ENCODE measurements at places on chromosomes 6 and 20.

- DNase-seq, result no peak
Measured at GRCh38 chr20:8144282-8145245, 12.5 kb downstream of the PLCB1 start.

- DNase-seq, result no peak
Measured at GRCh38 chr6:25326126-25326525, 47.0 kb downstream of the CARMIL1 start.

DNA sequence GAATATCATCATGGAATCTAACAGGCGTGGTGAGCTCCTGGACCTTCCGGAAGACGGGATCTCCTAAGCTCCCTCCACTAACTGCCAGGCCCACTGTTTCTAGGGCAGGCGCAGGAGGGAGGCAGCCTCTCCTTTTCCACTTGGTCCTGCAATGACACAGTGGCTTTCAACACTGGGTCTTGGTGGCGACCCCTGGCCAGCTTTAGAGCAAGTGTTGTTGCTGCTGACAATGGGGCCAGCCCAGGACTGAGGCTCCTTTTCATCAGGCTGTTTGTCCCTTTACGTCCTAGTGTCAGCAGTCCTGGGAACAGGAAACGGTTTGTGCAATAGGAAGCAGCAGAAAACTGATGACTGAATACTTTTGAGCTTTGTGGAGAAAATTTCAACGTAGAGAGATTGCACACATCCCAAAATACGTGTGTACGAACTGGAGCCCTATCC is 9.7 kb upstream of the QKI start:
- DNase-seq, result no peak

- no peak for DNase-seq
Measured at GRCh38 chr6:115882771-115883170, 177.9 kb downstream of the FRK start.

DNA sequence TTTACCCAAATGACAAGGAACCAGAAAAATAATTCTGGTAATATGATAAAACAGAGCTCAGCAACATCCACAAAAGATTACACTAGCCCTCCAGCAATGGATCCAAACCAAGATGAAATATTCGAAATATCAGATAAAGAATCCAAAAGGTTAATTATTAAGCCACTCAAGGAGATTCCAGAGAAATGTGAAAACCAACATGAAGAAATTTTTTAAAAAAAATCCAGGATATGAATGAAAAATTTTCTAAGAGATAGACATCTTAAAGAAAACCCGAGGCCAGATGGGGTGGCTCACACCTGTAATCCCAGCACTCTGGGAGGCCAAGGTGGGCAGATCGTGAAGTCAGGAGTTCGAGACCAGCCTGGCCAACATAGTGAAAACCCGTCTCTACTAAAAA is 124.4 kb downstream of the CDK19 start:
- DNase-seq, result no peak

DNA sequence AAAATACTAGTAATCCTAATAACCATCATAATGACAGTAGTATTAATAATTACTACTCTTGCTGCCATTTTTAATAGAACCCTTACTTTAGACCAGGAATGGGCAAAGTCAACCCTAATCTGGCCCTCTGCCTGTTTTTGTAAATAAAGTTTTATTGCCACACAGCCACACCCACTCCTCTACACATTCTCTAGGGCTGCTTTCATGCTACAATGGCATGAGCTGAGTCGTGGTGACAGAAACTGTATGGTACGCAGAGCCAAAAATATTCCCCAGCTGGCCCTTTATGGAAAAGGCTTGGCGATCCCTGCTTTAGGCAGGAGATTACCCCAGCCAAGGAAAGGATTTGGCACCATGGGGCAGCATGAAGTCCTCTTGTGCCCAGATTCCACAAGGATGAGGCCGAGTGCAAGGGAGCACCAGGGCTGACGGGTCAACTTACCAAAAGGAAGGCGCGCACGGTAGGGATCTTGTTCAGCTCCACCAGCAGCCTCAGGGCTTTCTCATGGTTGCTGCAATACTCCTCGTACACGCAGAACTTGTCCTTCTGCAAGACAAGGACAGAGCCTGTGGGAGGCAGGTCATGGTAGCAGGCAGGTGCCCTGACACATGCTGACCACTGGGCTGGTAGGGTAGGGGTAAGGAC is 93.6 kb downstream of the PREX1 start:
- no peak for DNase-seq

DNA sequence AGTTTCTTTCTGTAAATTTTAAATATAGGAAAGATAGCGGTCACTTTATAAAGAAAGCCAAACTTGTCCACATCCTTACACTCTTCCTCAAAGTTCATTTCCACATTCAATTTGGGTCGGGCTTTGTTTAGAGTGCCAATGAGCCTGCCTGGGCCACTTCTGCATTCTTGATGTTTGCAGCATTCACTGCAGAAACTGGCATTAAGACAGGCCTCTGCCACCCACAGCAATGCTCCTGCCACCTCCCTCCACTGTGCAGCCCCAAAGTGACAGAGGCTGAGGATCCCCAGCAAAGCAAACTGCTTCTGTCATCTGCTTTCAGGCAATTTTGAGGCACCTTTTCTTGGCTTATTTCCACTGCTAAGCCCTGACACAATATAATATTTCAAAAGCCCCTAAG is 61.2 kb downstream of the TNFAIP3 start:
- DNase-seq, result no peak

DNA sequence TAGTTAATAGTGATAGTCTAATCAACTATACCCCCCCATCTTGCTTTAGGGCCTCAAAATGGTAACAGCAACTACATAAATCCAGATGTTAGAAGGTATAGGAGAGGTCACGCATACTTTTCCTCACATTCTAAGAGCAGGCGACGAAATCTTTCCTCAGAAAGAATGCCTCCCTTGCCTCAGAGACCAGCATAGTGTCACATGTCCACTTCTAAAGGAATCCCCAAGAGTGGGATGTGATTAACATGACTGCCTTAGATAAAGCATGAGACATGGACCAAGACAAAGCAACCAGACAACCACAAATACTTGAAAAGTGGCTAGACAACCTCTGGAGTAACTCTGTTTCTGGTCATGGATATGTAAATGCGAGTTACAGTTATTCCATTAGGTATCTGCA is 710.7 kb downstream of the EYS start:
- DNase-seq, result no peak

GRCh38 chr6:157962601-157963302 is 18.9 kb upstream of the SYNJ2 start:
- DNase-seq, result no peak

- no peak for DNase-seq
Measured at GRCh38 chr20:2302384-2303060, 6.7 kb downstream of the TGM3 start.

GRCh38 chr20:64102647-64103354 is 4.6 kb downstream of the NPBWR2 start:
- DNase-seq, result peak; percentile 51

- no peak for DNase-seq
Measured at GRCh38 chr20:15890407-15890982, 682.8 kb downstream of the KIF16B start.

GRCh38 chr6:21109391-21110178 is 484.0 kb upstream of the SOX4 start:
- DNase-seq, result no peak

GRCh38 chr20:39850246-39850645 is 838.8 kb downstream of the MAFB start:
- DNase-seq, result no peak

DNA sequence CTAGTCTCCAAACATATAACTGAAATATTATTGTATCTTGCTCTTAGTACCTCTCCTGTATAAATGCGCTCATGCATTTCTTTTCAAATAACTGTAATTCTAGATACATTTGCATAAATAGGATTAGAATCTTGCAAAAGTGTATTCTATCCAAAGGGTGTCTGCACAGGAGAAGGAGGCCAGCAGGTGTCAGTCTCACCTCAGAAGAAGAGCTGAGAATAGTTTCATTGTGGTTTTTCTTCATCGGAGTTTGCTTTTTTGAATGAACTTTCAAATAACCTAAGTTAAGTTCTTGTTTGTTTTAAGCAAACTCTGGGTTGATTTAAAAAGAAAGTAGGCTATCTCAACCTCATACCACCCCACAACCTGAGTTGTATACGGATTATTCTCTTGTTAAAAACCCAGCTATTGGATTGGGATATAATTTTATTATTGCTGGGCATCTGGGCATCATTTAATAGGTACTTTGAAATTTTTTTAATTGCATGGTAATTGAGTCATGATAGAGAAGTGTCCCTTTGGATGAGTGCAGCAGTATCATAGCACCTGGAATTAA is 125.0 kb upstream of the MLIP start:
- DNase-seq, result peak; percentile 50

- no peak for DNase-seq
Measured at GRCh38 chr6:167093922-167094432, 28.9 kb upstream of the CCR6 start.

GRCh38 chr6:157989541-157990289 is 8.1 kb downstream of the SYNJ2 start:
- DNase-seq, result peak; percentile 49

DNA sequence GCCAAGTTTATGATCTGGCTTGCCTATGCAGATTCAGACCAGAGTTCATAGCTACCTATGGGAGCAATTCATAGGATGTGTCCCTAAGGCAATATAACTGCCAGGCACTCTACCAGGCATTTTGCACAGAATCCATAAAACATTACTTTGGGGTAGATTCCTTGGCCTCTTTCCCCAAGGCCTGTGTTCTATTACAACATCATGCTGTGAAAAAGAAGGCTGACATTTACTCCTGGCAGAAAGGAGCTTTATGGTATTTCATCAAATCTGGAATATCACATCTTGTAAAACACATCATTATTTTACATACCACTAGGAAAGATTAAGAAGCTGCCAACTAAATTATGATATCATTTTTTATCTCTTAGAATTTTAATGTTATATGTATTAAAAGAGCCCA is 287.0 kb upstream of the MARCKS start:
- no peak for DNase-seq

DNA sequence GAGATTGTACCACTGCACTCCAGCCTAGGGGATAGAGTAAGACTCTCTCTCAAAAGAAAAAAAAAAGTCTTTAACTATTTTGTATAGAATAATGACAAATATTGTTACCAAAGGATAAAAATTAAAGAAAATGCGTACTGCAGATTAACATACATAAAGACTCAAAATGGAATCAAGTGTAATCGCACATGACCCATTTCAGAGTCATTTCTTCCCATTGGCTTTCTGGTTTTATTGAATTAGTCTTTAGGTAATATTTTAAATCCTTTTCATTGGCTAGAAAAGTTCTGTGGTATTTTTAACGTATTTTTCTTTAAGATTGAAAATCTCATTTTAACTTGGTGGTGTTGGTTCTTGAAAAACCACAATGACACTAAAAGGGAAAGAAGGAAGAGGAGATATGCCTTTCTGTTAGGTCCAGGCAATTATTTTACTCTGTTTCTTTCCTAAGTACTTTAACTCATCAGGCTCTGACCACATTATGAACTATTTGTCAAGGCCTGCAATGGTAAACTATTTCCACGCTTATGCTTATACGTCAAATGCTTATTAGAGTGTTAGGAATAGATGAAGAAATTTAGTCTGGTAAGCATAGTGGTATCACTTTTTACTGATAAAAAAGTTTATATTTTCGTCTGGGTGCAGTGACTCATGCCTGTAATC is 52.3 kb downstream of the PLEKHG1 start:
- no peak for DNase-seq

DNA sequence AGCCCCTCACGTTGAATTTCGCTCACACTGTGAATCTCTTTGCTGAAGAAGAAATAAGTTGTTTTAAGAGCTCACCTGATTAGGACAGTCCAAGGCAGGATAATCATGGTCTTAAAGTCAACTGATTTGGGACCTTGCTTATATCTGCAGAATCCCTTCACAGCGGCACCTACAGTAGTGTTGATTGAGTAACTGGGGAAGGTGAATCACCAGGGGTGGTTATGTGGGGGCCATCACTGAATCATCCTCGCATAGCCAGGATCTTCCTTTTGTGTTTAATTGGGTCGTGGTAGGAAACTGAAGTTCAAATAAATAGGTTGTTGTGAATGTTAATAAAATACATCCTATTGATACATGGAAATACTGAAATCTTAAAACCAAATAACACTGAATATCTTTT is 20.2 kb upstream of the MICA start:
- no peak for DNase-seq

GRCh38 chr6:42123379-42124103 is 18.9 kb downstream of the C6orf132 start:
- DNase-seq, result no peak

DNA sequence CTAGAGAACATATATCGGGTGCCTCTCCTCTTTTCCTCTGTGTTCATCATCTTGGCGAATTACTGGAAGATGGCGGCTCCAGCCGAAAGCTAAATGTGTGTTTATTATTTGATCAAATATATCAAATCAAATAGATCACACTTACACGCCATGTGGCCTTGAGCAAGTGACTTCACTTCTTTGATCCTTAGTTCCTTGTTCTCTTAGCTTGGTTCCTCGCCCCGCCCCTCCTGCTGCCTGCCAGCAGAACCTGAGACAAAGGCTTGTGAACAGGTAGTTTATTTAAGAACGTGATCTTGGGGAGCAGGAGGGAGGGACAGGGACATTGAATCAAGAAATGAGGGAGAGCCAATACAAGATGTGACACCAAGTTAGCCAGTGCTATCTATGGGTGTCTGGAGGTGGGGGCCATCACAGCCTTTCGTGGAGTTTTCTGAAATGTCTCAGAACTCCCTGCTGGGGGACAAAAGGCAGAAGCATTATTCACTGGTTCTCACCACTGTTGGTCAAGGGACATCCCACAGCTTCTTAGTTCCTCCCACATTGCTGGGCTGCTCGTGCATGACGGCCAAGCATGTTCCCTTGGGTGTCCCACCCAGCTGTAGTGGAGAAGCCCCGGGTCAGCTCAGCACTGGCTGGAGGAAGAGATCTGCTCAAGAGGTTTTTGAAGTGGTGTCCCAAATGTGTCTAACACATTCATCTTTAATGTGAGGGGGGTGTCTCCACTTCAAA is 44.9 kb upstream of the RNF24 start:
- DNase-seq, result no peak

DNA sequence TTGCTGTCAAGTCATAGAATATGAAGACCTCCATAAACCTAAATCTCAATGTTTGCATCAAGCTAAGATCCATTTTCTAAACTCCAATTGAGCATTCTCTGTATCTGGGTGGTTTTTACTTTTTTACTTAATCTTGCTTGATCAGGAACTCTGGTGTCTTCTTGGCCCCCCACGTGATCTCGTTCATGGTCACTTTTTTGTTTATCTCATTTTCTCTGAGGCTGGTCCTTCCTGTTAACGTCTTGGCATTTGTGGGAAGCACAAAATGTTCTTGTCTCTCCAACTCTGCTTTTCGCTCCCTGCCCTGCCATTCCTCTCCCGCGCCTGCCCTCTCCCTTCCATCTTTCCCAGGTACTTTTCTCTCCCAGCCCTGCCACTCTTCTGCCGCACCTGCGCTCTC is 14.0 kb upstream of the MAPRE1 start:
- no peak for DNase-seq

- DNase-seq, result no peak
Measured at GRCh38 chr6:43924222-43924702, 154.3 kb downstream of the VEGFA start.

DNA sequence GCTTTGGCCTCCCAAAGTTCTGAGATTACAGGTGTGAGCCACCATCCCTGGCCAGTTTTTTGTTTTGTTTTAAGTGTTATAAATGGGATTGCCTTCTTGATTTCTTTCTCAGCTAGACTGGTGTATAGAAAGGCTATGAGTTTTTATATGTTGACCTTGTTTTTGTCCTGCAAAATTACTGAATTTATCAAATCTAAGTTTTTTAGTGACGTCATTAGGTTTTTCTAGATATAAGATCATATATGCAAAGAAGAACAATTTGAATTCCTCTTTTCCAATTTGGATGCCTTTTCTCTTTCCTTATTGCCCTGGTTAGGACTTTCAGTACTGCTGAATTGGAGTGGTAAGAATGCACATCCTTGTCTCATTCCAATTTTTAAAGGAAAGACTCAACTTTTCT is 81.3 kb upstream of the MOCS1 start:
- DNase-seq, result no peak

GRCh38 chr6:20582586-20583443 is 48.6 kb downstream of the CDKAL1 start:
- DNase-seq, result no peak
